ENCODE measurements at places on chromosomes 6 and 20.

DNA sequence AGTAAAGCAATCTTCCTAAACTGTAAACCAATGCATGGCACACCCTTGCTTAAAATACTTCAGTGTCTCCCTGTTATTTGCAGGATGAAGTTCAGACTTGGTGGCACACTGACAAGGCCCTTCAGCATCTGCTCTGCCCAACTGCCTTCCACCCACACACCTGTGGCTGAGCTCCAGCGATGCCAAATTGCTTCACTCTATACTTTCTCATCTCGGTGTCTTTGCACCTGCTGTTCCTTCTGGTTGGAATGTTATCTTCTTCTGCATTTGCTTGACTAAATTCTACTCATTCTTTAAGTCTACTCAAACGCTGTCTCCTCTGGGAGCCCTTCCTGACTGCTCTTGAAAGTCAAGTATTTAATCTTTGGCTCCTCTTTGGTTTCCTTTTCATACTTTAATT lies 100.1 kb upstream of the SUPT3H start:
- DNase-seq: no peak

- no peak for DNase-seq
These were observed 233.4 kb downstream of the CD109 start for GRCh38 chr6:73929405-73929804.

DNA sequence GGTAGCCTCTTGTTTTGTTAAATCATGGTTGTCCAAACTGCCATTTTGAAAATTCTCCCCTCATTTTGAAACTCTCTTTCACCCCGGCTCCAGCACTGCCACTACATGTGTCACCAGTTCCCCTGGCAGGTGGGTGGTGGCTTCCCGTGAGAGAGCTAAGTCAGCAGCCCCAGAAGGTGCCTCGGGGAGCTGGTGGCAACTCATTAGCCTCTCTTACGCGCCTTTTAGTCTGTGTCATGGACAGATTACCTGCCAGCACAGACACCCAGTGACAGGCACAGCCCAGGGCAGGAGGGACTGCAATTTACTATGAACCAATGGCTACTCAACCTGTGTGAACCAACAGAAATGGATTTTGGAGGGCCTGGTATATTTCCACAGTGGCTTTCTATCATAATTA lies 147.1 kb upstream of the SASH1 start:
- DNase-seq: no peak

DNA sequence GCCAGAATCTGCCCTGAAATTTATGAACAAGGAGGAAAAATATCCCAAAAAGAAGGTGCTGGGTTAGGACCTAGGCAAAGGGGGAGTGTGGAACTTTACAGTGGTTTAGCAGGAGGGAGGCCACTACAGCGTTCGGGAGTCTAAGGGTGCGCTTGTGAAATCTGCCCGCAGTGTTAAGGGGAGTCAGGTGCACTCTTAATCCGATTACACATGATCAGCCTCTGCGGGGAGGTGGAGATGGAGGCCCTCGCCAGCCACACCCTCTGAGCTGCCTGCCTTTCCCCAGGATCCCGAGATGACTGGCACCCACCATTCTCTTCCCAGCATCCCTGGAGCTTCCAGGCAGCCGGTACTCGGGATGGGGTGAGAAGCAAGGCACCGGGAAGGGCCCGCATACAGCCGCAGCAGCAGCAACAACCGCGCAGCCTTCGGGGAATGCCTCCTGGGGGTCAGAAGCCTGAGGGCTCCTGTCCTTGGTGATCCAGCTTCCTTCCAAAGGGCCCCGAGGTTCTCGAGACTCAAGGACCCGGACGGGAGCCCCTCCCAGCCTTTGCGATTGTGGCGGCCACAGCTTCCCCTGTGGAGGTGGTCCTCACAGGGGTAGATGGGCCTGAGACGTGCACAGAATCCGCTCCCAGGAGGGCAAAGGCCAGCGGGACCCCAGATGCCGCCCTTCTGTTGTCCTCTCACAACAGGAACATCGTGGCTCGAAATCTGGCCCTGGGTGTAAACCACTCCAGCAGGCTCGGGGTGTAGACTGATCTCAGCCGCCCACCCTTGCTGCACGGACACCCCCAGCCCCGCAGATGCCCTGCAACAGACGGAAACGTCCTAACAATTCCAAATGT lies 57.3 kb upstream of the CST7 start:
- no peak for DNase-seq

DNA sequence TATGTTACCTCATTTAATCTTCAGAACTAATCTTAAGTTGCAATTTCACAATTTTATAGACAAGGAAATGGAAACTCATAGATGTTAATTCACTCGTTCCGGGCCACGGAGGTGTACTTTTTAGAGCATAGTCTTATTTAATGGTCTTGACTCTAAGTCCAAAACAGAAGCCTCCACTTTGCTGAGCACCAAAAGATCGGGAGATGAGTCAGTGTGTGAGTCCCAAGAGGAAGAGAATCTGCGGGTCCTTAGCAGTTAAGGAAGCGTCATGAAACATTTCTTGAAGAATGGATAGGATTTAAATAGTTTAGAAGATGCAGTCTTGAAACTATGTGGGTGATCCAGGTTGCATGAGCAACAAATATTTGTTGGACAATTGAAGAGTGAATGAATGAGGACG lies 231.8 kb upstream of the QKI start:
- DNase-seq: no peak
